ENCODE measurements at places on chromosomes 4 and X. TPM values are rescaled to one million over a fixed set of nuclear protein-coding genes. Genes with fewer than 3 reads are reported as not detected.
A peak's percentile ranks its signal among the peaks of the same experiment; 100 is the strongest.

The QRFPR gene
- total RNA-seq = not detected

The NEUROG2 gene
- under 0.01 TPM for total RNA-seq

The GAGE12E gene
- total RNA-seq = not detected

The ANOS1 gene
- 0.27 TPM for total RNA-seq

The ABLIM2 gene
- under 0.01 TPM for total RNA-seq

The ENOX2 gene
- 7.0 TPM for total RNA-seq

The ADAM29 gene
- total RNA-seq = under 0.01 TPM

The CD38 gene
- 29.9 TPM for total RNA-seq

DNA sequence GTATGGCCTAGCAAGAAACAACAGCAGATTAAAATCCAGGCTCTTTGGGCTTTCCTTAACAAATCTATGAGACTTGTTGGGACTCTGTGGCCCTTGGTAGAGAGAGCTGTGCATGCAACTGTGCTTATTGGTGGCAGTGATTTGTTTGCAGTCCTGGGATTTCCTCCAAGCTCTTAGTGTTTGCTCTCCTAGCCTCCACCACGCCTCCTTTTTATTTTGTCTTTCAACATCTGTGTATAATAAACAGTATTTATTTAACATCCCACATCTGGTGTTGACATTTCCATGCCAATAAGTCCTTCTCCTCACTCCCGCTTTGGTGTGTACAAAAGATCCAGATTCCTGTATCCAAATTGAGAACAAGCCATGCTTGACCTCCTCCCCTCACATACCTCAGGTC lies 3.1 kb downstream of the TNMD start:
- no peak for DNase-seq

DNA sequence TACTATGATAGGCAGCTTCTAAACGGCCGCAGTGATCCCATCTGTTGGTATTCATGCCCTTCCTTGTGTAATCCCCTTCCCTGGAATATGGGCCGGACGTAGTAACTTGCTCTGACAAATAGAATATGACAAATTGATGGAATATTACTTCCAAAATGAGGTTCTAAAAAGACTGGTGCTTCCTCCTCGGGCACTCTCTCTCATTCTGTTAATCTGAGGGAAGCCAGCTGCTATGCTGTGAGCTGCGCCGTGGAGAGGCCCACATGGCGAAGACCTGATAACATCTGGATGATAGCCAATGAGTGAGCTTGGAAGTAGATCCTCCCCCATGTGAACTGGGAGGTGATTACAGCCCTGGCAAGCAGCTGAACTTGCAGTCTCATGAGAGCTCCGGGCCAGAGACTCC lies 27.2 kb upstream of the SLC25A4 start:
- DNase-seq = peak; percentile 76

DNA sequence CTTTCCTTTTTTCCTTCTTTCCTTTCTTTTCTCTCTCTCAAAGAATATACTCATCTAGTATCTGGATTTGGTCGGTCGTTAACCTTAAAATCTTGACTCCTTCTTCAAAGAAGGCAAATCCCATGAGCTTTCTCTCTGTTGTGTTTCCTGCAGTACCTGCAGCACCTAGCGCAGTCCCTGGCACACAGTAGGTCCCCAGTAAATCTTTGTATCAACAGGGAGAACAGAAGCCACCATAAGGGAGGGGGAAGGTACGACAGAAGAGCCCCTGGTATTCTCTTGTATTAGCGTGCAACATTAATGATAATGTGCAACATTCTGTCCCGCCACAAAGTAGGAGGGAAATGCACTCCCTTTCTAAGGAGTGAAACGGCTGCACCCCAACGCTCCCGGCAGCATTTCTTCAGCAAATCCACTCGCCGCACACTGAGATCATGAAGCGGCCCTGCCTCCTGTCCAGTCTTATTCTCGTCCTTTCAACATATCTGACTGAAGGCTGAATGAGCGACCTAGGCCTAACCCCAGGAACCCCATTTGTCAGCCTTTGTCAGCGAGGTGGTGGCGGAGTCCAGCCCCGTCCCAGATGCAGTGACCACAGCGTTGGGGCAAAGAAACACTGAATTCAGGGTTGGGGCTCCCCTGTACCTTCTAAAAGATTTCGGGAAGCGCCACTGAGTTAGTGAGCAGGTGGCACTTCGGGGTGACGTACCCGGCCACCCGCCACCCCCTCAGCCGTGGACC lies 133.7 kb downstream of the AMELX start:
- peak; percentile 4 for DNase-seq

GRCh38 chr4:161629694-161630441 lies 533.9 kb downstream of the FSTL5 start:
- DNase-seq = no peak

DNA sequence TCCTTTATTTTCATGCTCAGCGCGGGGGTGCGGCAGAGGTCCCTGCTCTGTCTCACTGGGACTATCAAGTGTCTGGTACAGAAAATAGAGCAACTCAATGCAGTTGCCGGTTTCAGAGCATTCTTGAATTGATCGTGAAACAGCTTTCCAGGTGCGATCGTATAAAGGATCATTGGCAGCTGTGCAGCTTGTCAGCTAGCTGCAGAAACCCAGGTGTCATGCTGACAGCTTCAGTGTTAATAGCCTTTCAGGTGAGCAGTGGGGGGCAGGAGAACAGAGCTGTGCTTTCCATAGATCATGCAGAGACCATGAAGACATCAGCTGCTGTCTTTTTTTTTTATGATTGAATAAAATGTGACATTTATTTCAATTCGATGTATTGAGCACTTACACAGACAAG lies 583.9 kb downstream of the NLGN4X start:
- DNase-seq = no peak

- no peak for DNase-seq
Measured at GRCh38 chr4:85821688-85822455, 346.9 kb downstream of the ARHGAP24 start.

DNA sequence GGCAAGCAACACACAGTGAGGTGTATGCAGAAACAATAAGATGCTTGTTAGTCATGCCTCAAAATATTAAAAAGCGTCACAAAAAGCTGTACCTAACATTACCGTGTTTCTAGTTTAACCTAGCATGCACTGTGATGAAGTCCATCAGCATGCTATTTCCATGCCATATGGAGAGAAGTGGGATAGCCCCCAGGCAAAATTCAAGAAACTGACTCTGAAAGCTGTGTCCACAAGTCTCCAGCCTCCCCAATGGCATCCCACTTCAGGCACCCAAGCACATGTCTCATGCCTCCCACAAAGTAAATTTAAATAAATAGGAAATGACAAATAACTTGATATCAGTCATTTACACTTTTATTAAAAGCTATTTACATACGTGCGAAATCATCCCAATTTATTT lies 10.8 kb downstream of the GABRA2 start:
- no peak for DNase-seq

- DNase-seq = no peak
Measured at GRCh38 chr4:1772853-1773538, 20.1 kb upstream of the FGFR3 start.

DNA sequence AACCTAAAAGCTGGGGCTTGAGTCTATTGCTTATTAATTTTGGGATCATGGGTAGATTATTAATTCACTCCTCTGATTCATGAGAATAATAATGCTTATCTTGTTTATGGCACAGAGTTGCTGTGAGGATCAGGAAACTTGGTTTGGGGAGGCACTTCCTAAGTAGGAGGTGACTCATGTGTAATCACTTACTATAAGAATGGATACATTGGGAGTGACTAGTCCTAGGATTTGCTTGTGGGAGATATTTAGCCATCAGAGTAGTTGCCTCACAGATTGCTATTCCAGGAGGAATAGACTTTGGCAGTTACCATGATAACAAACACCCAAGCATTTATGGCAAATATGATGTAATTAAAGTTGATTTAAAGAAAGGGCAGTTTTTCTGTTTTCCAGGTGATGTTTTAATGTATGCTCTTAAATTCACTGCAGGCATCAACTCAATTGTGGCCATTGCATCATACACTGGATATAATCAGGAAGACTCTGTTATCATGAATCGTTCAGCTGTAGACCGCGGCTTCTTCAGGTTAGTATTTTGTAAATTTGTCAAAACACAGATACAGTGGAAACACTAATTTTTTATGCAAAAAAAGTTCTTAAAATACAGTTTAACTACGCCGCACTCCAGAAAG lies 41.9 kb downstream of the POLR2B start:
- no peak for DNase-seq

DNA sequence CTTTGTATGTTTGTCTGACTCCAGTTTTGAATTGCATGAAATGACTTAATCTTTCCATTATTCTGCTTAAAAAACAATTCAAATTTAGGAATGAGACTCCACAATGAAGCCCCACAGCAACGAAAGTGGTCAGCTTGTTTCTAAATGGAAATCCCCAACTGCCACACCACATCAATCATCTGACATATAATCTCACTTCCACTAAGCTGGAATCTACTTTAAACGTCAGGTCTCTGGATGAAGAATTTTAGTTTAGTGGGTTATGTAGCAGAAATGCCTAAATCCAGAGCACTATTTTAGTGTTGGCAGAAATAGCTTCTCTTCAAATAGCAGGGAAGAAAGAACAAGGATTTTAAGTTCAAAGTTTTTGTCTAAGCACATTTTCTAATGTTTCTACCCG lies 1.7 kb upstream of the BMP2K start:
- no peak for DNase-seq

DNA sequence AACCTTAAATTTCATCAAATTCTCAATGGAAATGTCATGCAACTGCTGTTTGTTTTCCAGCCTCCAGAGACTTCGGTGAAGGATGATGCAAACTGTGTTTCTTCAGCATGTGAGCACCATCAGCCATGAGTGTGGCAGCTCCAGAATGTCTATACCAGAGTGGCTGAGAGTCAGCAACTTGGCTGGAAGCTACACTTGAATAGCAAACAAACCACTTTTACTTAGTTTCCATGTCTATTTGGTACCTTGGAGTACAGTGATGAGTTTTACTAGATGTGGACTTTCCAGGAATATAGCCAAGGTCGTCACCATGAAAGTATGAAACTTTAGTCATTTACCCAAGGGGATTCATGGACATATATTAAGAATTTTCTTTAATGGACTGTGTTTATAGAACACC lies 4.3 kb upstream of the IL21 start:
- DNase-seq = no peak

DNA sequence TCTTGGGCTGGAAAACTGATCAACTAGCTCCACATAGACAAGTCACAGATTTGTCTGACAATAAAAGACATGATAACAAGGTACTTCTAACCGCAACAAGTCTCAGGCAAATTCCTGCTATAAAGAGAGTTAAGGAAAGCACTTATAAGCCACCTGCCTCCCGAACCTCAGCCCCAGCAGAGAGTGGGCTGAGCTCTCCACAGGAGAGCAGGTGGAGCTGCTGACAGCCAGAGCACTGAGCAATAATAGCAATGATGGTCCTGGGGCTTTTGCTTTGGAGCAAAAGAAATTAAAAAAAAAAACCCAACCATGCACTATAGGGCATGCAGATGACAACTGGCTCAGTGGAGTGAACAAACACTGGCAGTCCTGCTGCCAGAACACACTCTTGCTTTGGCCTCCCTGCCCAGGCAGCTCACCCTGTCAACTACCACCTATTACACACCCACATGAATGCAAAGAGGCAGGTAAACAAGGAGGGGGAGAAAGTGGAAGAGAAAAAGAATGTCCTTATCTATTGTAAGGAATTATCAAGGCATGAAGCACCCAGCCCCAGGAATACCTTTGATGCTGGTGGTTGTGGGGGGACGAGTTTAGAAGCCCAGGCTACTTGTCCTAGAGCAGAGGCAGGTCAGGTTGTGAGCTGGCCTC lies 135.8 kb upstream of the DGKK start:
- DNase-seq = no peak
